Uterus (tissue), 4 donors: ENCODE measurements at places on chromosomes 3 and 15. TPM values are rescaled to one million over a fixed set of nuclear protein-coding genes. Genes with fewer than 3 reads are reported as not detected.

Gene TSC22D2
- 22.4 TPM for total RNA-seq

Gene ZXDC
- total RNA-seq, result 18.5 TPM

Gene TTLL13
- not detected for total RNA-seq

Gene GUCA1C
- total RNA-seq, result not detected

Gene GRIP2
- 0.77 TPM for total RNA-seq

Gene ARNT2
- 22.9 TPM for total RNA-seq
